ENCODE measurements at places on chromosomes 11 and 22. TPM values are rescaled to one million over a fixed set of nuclear protein-coding genes. Genes with fewer than 3 reads are reported as not detected.
A peak's percentile ranks its signal among the peaks of the same experiment; 100 is the strongest.

DNA sequence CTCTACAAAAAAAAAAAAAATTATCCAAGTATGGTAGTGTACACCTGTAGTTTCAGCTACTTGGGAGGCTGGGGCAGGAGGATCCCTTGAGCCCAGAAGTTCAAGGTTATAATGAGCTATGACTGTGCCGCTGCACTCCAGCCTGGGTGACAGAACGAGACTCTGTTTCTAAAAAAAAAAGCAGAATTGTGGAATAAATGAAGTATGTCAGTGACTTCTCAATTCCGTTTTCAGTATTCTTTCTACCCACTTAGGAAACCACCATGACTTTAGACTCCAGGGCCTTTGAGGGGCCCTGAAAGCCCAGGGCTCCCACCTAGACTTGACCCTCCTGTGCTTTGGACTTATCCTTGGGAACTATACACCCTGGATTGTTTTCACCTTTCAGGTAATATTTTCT, 6.5 kb upstream of the NUP160 start:
- no peaks in the 10 kb centered on the region for H3K4me1 ChIP-seq
- no peak for DNase-seq
- no peak overlapping the region for H3K27ac ChIP-seq
- H3K36me3 ChIP-seq = no peaks in the 10 kb centered on the region

- no peaks in the 10 kb centered on the region for H3K27me3 ChIP-seq
- no peak overlapping the region for H3K4me3 ChIP-seq
- no peak for DNase-seq
- no peaks in the 10 kb centered on the region for H3K4me1 ChIP-seq
These were observed 19.3 kb downstream of the GTSE1 start for GRCh38 chr22:46315976-46316375.

DNA sequence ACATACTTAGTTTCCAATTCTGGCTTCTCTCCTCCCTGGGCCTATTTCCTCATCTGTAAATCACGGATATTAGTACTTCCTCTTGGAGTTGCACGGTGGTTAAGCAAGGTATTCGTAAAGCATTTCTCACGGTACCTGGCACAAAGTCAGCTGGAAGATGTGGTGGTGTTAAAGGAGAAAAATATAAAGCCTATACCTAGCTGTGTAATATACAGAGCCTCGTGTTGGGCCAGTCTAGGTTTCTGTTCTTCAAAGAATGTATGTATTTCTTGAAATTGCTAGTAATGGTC, 47.2 kb downstream of the DBX1 start:
- no peaks in the 10 kb centered on the region for H3K36me3 ChIP-seq
- no peaks in the 10 kb centered on the region for H3K4me1 ChIP-seq
- H3K27ac ChIP-seq = no peak overlapping the region
- H3K4me3 ChIP-seq = no peak overlapping the region

DNA sequence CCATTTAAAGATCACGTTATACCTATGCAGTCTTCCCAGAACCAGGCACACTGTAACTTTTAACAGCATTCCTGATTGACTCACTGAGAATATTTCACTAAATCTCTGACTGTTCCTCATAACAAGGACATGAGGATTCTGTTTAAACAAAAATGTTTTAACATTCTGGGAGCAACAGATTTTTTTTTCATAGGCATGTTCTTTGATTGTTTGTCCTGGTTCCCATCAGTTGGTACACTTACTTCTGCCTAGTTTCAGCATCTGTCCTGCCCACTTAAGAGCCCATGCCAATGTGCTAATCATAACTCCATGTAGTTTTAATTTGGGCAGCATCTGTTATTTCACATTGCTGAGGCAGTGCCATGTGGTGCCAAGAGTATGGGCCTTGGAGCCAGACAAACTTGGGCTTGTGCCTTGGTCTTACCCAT, 138.5 kb upstream of the CTSC start:
- no peak for DNase-seq
- peaks cover 8% of the 10 kb centered on the region for H3K4me1 ChIP-seq
- H3K36me3 ChIP-seq = no peaks in the 10 kb centered on the region
- no peak overlapping the region for H3K4me3 ChIP-seq

DNA sequence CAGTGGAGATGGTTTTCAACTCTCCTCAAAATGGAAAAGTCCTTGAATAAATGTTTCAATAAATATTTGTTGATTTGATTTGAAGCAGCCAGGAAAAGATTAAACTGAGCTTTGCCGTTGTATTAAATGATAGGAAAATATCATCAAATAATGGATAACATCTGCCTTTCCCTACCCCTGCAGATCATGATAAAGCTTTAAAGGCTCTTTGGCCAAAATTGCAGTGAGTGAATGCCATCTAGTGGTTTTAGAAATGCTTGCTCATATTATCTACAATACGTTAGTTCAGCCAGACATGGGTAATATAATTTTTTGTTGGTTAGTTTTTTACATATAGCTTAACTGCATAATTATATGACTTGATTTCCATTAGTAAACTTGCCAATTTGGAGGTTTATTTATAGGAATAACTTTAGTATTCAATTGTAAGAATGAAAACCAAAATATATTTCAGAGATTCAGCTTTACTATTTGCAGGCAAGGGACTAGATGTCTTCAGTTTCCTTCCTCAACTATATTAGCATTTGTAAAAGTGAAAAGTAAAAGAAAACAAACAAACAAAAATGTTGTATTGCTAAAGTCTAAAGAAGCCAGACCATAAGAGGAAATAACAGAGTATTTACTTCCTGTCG, 159.2 kb downstream of the MSANTD4 start:
- DNase-seq = peak; percentile 61
- no peak overlapping the region for H3K4me3 ChIP-seq
- H3K4me1 ChIP-seq = peaks cover 4% of the 10 kb centered on the region
- no peak overlapping the region for H3K27ac ChIP-seq
- H3K27me3 ChIP-seq = no peaks in the 10 kb centered on the region
- H3K36me3 ChIP-seq = no peaks in the 10 kb centered on the region

Gene KIF18A
- 84.5 TPM for total RNA-seq

Gene CHRM1
- not detected for total RNA-seq

Gene ZNF215
- total RNA-seq = 14.8 TPM

Gene OR4S2
- total RNA-seq = not detected

Data from neural progenitor cell (in vitro differentiated cells).